ENCODE measurements at places on chromosomes 12 and 14. TPM values are rescaled to one million over a fixed set of nuclear protein-coding genes. Genes with fewer than 3 reads are reported as not detected.

DNA sequence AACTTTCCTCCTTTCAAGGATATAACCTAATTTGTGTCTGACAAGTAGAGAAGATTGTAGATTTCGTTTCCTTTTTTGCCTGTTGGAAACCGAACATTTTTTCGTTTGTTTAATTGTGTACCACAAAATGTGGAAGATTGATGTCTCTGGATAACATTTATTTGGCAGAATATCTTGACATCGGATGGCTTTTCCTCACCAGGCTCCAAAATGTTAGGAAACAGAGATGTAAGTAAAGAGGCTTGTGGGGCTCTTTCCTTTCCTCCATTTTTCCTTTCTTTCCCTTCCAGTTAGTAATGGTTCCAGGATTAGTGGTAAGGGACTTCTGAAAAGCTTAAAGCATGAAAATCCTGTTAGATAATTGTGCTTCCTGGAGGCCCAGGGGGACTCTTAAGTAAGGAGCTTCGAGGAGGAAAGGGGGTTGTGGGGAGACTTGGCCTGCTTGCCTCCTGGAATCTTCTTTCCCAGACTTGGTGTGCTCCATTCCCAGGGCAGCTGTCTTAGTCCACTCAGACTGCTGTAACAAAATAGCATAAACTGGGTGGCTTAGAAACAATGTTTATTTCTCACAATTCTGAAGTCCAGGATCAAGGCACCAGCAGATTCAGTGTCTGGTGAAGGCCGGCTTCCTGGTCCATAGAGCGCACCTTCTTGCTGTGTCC, 243.1 kb upstream of the PWP1 start:
- DNase-seq = no peak

MAPK1IP1L gene
- 147 TPM for total RNA-seq

DNA sequence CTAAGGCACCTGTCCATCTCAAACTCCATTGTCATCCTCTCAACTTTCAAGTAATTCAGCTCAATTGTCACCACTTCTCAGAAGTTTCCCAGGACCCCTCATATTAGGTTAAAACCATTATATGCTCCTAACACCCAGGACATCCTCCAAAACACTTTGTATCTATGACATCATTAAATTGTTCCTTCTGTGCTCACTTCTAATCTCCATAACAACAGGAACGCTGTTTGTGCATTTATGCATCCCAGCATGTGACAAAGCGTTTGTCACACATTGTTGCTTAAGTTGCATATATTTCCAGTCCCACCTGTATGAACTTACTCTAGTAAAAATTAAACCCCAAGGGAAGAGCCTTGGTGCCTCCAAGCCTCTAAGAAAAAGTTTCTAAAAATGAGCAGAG, 133.9 kb downstream of the TBX5 start:
- DNase-seq = no peak

GRCh38 chr14:97033556-97034081, 236.4 kb downstream of the VRK1 start:
- DNase-seq = no peak

DNA sequence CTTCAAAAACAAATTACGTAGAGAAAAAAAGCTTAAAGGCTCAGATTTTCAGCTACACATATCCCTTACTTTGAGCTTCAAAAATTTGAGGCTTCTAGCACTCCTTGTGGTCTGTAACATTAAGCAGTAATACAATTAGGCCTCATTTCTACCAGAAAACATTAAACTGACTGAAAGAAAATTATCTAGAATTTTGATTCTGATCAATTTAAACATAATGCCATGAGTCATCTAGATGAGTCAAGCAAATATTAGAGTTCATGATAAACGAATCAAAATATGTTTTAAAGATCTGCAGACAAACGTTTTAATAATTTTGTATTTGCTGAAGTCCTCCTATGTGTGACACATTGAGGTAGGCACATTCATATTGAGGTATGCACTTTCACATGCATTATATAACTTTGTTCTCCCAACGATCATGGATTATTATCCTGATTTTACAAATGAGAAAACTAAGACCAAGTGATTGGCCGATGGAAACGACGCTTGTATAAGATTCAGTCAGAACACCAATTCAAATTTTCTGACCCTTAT, 4.3 kb downstream of the OSBPL8 start:
- DNase-seq = no peak

DNA sequence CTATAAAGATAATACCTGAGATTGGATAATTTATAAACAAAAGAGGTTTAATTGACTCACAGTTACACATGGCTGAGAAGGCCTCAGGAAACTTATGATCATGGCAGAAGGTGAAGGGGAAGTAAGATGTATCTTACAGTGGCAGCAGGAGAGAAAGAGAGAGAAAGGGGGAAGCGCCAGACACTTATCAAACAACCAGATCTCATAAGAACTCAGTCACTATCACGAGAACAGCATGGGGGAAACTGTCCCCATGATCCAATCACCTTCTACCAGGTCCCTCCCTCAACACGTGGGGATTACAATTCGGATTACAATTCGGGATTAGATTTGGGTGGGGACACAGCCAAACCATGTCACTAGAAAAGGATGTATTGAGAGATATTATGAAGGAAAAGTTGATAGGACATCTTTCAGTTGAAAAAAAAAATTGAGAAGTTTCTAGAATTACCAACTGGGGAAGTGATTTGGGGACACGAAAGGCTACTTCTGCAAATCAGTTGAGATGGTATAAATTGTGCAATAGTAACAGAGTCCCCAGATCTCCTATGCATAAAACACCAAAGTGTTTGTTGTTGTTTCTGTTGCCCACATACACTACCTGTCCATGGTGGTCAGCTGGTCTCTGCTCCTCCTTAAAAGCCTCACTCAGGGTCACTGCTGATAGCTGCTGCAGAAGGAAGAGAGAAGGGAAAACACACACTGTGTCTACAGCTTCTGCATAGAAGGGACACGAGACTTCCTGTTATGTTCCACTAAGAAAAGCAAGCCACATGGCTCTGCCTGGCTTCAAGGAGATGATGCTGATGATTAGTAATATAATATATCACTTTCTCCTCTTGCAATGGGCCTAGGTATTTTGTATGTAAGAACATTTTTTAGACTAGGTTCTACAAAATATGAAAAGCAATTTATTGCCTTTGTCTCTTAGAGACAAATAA, 465.5 kb downstream of the PDZRN4 start:
- no peak for DNase-seq

DNA sequence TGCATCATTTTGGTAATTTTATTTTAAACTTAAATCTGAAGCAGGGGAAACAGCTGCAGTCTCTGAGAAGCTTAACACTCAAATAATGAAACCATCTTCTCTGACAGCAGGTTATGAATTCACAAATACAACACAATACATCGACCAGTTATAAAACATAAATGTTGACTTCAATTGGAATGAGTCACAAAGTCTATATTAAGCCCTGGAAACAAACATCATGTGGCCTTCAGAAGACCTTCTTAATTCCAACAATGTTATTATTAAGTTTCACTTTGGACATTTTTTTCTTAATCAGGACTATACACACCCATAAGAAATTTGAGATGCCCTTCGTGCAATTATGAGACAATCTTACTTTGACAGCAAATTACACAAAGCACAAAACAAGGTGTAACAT, 68.9 kb downstream of the CEP128 start:
- DNase-seq = no peak

- no peak for DNase-seq
Observed at GRCh38 chr12:48119834-48120195, 651 bp downstream of the PFKM start.

Data from HFFc6 (cell line).